Stimulated activated CD8-positive, alpha-beta memory T cell treated with anti-CD3 and anti-CD28 coated beads, Interleukin-4, amount 100 ng/mL, for 4 hours (primary cell): ENCODE measurements at places on chromosomes 5 and 9.

- DNase-seq, result no peak
Measured at GRCh38 chr5:11377896-11378295, 526.4 kb downstream of the CTNND2 start.

DNA sequence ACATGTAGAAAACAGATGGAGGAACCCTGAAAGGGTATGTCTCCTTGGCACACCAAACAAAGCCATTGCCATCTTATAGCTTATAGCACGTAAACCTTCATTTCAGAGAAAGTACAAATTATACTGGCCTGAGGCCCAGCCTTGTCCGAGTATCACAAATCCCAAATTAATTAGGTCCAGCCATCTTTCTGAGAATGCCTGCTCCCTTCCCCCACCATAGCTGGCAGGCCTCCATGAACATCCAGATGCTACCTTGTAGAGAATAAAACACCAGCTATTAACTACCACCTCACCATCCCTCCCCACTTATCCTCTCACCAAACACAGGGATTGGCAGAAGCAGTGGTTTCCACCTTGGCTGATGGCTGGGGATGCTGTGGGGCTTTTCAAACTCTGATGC, 224.0 kb downstream of the SPOCK1 start:
- DNase-seq, result no peak

GRCh38 chr5:88663793-88664216, 219.2 kb downstream of the MEF2C start:
- no peak for DNase-seq

- DNase-seq, result no peak
Measured at GRCh38 chr5:36417668-36418067, 116.0 kb upstream of the RANBP3L start.

DNA sequence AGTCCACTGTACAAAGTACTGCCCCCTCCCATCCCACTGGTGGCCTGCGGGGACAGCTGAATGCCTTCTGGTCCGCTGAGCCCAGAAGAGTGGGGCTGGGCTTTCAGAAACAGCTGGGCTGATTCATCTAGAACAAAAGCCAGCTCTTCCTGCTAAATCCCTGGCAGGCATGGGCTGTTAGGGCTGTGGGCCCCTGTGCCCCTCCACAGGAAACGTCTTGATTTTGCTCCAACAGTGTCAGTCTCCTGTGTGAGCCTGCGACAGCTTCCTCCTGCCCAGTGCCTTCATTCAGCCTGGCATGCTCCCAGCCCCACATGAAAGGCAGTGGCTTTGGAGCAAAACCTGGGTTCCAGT, 6.9 kb upstream of the GSN start:
- DNase-seq, result no peak
